ENCODE measurements at places on chromosomes 6 and 20.

DNA sequence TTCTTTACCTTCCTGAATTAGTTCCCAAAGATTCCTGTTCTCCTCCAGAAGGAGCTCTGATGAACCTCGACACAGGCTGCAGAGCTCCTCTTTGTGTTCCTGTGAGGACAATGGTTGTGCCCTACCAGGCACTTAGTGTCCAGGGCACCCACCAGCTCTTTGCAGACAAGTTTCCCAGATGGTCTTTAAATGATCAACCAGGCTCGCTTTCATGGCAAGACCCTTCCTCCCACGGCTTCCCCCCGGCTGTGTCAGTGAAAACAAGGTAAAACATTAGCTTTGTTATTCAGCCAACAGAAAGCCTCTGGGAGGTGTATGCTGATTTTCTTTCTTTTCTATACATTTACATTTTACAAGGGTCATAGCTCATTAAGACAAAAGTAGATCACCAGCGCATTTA lies 32.3 kb upstream of the CNKSR3 start:
- no peak for DNase-seq

- DNase-seq = no peak
These were observed 100.8 kb downstream of the SYCP2 start for GRCh38 chr20:59832406-59833363.

DNA sequence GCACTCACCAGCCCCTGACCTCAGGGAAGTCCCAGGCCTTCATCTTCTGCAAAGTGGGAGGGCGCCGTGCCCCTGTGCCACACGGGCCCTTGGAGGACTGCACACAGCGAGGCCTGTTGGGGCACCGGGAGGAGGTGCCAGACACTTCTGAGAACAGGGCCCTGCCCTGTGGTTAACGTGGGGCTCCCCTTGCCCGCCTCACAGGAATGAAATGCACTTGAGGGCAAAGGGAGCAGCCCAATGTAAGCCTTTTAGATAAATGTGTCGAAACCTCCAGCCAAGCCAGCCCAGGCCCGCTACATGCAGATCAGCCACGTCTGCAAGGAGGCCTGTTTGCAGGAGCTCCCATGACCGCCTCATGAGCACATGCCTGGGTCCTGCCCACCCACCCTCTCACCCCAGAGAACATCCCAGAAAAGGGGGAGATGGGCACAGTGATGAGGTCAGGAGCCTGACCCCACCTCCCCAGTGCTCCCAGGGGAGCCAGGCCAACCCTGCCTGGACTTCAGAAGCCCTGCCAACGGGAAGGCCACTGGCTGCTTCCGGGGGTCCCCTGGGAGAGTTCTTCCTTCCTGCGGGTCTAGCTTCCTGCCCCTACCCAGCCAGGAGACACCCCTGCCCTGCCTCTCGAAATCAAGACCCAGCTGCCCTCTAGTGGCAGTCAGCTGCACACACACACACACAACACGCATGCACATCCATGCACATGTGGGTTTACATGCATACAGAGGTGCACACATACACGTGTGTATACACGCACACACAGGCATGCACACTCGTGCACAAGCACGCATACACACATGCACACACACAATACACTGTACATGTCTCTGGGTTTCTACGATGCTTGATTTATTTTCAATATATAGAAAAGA lies 178.7 kb downstream of the TAF4 start:
- DNase-seq = peak; percentile 12

- DNase-seq = no peak
These were observed 93.7 kb upstream of the SCGN start for GRCh38 chr6:25558155-25558817.

DNA sequence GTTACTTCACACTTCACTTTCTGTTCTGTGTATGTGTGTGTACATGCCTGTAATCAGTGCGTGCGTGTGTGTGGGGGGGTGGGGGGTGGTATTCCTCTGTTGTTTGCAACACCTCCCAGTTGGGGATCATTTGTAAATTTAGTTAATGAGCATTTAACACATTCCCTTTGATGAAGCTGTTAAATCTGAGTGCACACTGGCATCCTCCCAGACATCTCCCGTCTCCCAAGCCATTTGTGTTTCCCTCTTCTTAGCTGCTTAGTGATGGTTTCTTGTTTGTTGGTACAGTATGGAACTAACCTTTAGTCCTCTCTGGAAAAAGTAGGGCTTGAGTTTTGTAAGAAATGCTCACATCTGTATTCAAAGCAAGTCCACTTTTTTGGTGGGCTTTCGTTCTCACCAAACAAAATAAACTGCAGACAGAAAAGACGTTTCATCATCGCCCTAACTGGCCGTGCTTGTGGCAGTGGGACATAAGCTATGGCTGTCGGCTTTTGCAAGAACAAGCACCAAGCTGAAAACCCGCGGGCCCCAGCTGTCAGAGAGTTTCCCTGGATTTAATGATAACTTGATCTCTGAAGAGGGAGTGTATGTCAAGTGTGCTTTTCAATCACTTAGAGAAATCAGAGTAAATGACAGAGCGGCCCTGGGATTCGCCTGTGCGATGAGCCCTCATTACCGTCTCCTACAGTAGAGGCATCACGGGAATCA lies 54.9 kb upstream of the SASH1 start:
- no peak for DNase-seq

DNA sequence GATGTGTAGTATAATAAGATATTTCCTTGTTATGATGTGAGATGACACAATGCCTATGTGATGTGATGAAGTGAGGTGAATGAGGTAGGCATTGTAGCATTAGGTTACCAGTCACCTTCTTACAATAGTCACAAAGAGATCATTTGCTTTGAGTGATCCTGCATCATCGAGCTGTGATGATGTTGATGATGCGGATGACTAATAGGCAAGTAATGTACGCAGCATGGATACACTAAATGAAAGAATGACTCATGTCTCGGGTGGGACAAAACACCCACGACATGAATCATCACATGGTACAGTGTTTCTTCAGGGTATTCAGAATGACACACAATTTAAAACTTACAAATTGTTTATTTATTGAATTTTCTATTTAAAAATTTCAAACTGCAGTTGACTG lies 806.3 kb upstream of the GJE1 start:
- DNase-seq = no peak

DNA sequence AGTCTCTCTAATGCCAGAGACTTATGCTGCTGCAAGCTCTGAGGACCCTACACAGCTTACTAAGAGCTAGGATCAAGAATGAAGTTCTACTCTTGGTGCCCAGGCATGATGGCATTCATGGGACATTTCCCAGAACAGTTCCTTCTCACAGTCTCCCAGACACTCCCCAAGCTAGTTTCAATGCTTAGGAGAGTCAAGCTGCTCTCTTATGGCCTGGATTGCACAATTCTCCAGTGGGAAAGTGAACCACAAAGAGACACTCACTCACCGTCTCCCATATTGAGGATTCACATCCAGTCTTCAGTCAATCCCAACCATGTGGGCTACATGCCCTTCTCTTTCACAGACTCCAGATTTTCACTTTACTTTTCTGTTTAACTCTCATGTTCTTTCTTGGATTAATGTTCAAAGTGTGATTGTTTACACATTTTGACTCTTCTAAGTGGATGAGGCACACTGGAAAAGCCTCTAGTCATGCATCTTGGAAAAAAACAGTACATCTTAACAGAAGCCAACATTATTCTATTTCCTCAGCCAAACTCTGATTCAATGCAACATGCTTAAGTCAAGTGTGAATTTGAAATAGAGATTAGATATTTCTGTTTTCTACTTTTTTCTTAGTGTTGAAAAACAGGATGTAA lies 447.8 kb upstream of the BTBD3 start:
- no peak for DNase-seq

DNA sequence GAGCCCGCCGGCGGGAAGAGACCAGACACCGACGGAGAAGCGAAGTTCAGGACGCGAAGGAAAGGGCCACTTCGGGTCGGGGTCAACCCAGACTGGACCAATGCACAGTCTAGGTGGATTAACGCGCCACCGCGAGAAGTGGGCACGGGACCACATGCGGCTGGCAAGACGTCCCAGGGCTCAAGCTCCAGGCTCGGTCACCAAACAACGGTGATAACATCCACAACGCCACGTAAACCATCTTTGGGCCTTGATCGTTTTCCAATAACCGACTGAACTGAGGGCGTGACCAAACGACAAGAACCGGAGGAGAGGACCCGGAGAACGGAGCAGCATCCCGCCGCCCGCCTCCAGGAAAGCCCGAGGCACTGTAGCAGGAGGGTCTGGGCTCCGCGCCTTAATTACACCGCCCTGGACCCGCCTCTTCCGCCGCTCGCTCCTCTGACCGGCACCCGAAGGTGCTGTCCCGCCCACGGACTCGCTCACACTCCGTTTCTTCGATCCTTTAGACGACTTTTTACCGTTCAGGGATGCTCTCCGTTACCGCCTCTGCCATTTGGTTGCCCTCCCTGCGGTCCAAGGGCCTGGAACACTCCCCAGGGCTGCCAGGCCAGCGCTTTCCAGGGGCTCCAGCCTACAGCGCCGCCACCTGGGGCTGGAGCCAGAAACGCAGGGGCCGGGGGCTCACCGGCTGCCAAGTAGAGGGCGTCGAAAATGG lies 44.1 kb downstream of the DPPA5 start:
- DNase-seq = peak; percentile 22

GRCh38 chr6:33790910-33791309 lies 2.0 kb upstream of the LEMD2 start:
- no peak for DNase-seq

GRCh38 chr6:55277646-55278045 lies 49.6 kb upstream of the GFRAL start:
- no peak for DNase-seq

GRCh38 chr20:49281059-49281912 lies 3.4 kb upstream of the ZNFX1 start:
- no peak for DNase-seq

DNA sequence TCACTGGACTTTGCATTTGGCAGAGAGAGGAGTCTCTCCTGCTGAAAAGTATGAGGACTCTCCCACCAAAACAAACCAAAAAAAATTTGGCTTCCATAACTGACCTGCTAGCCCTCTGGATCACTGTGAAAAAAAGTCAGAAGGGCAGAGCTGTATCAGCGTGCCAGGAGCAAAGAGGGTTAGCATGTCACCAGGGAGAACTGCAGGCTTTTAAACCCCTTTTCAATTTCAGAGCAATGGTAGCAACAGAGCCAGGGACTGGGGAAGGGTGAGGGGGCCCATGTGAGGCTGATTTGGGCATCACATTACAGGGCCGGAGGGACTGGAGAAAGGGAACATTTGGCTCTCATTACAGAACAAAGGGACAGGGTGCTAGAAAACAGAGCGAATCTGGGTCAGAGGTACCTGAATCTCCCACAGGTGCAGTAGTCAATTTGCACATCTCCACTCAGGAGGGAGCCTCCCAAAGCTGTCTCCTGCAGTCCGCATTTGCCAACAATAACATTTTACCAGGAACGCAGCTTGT lies 185.7 kb upstream of the EYA4 start:
- no peak for DNase-seq

DNA sequence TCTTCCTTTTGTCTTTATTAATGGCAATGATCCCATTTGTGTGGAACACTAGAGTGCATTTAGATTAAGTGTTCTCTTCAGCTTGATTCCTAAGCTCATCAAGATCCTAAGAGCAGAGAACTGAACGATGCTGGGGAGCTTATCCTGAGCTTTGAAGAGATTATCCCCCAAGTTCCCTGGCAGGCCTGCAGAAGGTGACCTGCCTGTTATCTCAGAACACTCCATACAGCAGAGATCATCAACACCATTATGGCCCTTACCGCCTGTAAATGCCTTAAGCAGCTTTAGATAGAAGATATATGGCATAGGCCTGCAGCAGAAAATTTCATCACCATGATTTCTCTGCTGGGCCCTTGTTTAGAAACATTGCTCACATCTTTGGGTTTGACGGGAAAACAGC lies 779.9 kb upstream of the MAP3K7 start:
- DNase-seq = no peak

DNA sequence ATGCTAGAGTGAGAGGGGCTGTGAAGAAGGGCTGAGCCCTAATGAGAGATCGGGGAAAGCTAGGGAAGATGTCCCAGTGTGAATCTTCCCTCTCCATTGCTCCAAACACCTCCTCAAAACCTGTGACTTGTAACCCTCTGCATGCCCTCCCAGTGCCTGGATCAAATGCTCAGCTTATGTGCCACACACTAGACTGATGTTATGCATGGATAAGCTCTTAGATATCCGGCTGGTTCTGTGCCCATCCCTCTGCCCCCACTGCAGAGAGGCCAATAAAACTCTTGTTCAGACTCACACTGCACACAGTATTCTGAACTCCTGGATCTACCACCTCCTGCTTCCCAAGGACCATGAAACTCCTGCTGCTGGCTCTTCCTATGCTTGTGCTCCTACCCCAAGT lies at the start of gene DEFB118:
Gene DEFB118 (plus strand): TSS at position 301 of the 400 bp plus-strand sequence. CDS start 50 bp downstream, at position 351.
- DNase-seq = no peak

GRCh38 chr6:142440600-142441293 lies 138.9 kb downstream of the ADGRG6 start:
- no peak for DNase-seq

DNA sequence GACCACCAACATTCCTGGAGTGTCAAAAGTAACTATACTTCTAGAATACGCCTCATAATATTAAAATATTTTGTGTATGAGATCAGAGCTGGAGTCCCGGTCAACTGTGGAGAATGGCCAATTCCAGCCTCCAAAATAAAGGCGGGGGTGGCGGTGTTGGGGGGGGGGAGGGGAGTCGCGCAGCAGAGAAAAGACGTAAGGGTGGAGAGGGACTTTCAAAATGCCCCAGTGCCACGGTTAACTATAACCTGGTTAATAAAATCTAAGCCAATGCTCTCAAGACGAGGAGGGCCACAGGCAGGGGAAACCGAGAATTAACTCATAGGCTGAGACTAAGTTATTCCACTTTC lies 1.3 kb downstream of the NUP153 start:
- no peak for DNase-seq

- peak; percentile 25 for DNase-seq
These were observed 40.9 kb upstream of the CDH22 start for GRCh38 chr20:46349035-46349741.

DNA sequence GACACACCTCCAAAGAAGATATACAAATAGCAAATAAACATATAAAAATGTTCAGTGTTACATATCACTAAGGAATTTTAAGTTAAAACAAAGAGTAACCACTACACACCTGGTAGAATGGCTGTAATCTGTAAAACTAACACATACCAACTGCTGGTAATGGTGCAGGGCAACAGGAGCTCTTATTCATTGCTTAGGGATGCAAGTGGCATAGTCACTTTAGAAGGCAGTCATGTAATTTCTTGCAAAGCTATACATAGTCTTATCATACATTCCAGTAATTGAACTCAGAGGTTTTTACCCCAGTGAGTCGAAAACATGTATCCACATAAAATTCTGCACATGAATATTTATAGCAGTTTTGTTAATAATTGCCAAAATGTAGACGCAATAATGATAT lies 906.8 kb upstream of the CITED2 start:
- no peak for DNase-seq

DNA sequence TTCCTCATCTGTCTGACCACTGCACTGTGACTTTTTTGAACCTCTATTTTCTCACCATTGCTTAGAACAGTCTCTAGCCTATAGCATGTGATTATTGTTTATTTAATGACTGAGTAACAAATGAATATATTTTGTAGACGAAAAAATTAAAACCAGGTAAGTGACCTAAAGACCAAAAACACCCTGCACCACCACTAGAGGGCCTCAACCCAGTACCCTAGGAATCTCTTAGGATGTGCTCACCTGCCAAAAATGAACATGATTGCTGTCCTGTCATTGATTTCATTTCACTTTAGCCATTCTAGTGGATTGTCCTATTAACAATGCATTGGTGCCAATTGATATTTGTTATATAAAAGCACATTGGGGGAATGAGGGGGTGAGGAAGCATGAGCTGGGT lies 199.1 kb downstream of the COL9A1 start:
- no peak for DNase-seq
